Central memory CD4-positive, alpha-beta T cell (primary cell): ENCODE measurements at places on chromosomes 6 and 20.

DNA sequence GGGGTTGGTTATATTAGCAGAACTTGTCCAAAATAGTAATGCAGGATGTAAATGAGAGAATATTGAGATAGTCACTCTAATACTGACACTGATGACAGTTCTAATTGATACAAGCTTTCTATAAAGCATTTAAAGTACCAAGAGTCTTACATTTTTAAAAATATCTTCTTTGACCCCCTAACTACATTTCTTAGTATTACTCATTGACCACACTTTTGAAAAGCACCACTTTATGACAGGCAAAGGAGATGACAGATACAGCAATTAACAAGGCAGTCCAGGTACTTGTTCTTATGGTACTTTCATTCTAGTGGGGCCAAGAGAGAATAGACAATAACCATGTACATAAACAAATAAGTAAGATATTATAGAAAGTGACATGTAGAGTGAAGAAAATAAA is 139.4 kb upstream of the EYA4 start:
- DNase-seq, result no peak

- no peak for DNase-seq
Observed at GRCh38 chr20:58023346-58023745, 205.1 kb downstream of the ANKRD60 start.

DNA sequence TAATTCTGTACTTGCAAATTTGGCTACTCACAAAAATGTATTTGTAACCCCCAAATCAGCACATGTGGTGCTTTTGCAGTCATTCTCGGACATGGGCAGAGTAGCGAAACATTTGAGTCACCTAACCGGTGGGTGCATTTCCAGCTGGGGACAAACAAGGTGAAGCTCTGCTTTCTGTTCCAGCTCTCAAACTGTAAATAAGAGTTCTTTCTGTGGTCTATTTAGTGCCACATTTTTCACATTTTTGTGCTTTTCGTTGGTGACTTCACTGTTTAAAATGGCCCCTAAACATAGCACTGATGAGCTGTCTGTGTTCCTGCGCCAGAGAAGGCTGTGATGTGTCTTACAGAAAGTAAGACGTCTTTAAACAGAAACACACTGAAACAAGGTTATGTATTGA is 244.5 kb downstream of the CDC5L start:
- DNase-seq, result no peak

DNA sequence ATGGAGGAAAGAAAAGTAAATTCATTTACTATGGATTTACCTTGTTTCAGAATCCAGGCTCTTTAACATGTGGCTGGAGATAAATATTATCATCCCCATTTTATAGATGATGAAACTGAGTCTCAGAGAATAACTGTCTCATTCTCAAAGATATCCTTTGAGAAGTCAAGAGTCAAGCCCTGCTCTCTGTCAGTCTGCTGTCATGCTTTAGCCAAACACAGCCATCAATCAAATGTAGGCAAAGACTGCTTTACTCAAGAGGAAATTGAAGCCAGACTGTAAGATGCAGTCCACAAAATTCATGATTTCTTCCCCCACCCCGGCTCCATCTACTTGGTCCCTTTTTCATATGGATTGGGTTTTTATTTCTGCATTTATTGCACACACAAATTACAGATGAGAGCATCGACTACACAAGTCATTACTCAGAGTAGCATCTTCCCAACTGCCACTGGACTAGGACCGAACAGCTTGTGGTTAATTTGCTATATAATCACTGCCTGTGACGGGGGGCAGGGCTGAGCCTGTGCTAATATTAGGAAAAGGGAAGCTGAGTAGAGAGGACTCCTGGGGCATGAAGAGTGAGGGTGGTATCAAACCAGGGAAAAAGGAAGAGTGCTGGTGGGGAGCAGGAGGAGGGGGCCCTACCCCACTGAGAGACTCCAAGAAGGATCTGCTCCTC is 102.7 kb upstream of the TOP1 start:
- DNase-seq, result no peak

DNA sequence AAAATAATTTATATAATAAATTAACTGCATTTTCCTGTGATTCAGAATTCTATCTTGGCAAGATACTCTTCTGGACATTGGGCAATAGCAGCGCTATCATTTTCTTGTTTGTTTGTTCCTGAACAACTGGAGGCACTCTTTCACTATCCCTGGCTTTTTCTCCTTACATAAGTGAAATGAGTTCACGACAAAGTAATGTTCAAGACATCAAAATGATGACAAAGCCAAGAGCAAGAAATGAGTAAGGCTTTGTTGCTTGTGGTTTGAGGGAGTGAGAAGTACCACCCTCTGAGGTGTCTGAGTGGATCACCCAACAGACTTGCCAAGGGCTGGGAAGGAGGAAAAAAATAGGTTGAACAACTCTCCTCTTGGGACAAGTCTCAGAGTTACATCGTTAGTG is 466.6 kb upstream of the JAG1 start:
- no peak for DNase-seq

- no peak for DNase-seq
Observed at GRCh38 chr20:49945701-49946477, 9.7 kb downstream of the RNF114 start.

DNA sequence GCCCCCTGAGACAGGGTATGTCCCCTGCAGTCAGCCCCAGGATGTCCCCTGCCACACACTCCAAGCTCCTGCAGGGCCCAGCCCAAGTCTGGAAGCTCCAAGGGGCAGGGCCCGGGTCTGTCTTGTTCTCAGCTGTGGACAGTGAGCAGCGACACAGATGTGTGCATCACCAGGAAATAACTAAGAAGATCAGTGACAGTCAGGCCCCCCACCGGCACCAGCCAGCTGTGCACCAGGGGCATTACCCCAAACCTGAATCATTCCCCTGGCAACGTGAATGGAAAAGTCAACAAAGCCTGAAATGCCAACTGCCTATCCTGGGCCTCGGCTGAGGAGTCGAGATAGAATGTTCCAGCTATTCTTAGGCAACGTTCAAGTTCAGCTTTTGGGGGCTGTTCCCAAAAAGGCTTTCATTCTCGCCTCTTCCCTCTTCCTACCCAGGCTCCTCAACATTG is 105.0 kb downstream of the PREX1 start:
- DNase-seq, result no peak

DNA sequence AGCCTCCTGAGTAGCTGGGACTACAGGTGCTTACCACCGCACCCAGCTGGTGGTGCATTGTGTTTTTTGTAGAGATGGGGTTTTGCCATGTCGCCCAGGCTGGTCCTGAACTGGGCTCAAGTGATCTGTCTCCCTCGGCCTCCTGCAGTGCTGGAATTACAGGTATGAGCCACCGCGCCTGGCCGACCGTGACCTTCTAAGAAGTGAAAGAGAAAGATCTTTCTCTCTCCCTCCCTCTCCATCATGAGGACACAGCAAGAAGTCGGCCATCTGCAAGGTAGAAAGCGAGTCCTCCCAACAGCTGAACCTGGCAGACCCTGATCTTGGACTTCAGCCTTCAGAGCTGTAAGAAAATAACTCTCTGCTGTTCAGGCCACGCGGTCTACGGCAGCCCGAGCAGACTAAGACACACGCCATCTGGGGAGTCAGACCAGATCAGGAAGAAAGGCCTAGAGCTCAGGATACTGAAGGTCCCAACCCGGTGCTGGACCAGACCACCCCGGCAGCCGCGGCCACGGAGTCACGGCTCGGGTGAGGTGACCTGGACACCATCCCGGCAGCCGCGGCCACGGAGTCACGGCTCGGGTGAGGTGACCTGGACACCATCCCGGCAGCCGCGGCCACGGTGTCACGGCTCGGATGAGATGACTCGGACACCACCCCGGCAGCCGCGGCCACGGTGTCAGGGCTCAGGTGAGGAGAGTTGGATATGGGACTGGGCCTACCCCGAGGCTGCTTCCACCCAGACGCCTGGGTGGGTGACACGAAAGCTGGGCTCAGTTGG is 9.6 kb downstream of the GMEB2 start:
- DNase-seq, result no peak

- no peak for DNase-seq
Observed at GRCh38 chr20:50145566-50145965, 8.0 kb downstream of the PEDS1 start.

DNA sequence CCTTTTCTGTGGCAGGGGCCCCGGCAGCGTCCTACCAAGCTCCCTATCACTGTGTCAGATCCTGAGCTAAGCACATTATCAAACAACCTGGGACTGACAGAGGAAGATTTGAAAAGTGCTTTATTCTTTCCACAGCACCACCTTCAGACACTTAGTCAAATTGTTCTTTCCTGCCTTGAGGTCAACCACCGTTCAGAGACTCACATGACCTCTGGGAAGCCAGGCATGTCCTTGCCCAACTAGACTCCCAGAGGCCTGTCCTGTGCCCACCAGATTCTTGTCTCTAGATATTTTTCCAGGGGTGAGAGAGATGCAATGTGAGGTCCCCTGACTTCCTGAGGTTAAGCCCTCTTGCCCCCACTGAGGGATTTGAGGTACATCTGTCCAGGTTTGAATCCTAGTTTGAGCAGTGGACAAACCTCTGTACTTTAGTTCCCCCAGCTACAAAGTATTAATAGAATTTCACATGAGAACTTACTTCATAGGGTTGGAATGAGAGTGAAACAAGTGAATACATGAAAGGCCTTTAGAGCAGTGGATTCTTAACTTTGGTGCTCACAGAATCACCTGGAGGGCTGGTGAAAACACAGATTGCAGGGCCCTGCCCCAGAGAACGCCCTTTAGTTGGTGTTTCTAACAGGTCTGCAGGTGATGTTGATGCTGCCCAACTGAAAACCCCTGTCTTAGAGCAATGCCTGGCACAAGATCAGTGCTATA is 179.8 kb downstream of the CLIC5 start:
- DNase-seq, result no peak

- no peak for DNase-seq
Observed at GRCh38 chr6:47934023-47934422, 152.2 kb downstream of the OPN5 start.

DNA sequence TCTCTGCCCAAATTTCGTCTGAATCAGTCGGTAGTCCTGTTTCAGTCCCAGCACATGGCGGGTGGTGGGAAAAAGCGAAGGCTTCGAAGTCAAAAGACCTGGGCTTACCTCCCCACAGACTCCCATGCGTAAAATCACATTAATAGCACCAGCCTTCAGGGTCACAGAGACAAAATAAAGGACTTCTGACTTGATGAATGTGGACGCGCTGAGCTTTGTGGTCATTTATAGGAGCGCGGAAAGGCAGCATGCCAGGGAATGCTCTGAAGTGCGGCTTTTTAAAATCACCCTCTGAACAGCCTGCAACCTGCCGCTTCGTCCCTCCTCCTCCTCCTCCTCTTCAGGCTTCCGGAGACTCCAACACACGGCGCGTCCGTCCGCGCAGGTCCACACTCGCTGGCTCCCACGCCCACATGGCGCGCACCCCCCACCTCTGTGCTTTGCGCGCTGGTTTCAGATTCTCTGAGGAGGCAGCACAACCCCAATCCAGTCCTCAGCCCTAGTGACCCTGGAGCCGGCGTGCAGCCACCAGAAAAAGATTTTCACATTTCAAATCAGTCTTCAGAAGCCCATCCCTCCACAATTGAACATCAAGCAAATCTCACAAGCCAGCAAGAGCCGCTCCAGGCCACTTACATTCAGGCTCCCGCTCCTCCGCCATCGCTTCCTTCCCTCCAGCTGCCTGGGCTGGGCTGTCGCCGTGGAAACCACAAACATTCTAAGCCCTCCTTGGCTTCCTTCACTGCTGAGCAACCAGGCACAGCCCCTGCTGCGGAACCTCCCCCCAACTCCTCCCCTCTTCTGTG is at the start of gene C6orf118:
Gene C6orf118 (minus strand): TSS at position 680 of the 806 bp plus-strand sequence. CDS start 19 bp downstream, at position 661.
- DNase-seq, result no peak

- DNase-seq, result no peak
Observed at GRCh38 chr6:31689249-31690110, 8.6 kb upstream of the LY6G5C start.

DNA sequence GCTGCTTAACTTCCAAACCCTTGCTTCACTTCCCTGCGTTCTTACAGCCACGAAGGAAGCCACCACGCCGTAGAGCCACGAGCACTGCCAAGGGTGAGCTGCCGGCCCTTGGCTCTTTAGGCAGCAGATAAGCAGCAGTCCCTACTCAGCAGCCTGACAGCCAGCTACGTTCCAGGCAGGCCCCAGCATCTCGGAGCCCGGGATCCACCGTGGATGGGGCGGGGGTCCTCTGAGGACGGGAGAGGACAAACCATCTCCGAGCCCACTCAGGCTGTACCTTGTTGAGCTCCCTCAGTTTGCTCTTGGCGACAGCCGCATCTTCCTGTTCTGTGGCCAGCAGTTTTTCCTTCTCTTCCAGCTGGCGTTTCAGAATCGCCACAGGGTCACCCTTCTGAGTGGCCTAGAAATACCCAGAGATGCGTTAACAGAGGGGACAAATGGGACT is 40.5 kb downstream of the RRBP1 start:
- no peak for DNase-seq

GRCh38 chr6:149289192-149289781 is 28.2 kb upstream of the TAB2 start:
- DNase-seq, result no peak

DNA sequence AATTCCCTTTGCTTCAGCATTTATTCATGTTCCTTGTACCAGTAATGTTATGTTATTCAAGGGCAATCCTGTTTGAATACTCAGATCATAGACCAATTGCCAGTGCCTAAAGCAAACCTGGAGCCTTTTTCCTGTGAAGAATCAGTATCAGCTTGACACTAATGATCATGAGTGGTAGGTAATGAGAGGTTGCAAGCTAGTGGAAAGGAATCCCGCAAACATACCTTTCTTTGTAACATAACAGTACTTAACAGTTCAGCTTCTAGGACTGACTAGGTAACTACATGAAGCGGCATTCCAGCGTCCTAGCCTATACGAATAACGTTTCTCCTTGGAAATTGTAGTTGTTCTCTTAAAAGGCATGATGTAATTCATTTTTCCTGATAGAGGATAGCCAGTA is 253.7 kb downstream of the TMEM242 start:
- no peak for DNase-seq

GRCh38 chr6:151338651-151339200 is 52.6 kb downstream of the ZBTB2 start:
- no peak for DNase-seq

GRCh38 chr6:34709386-34709785 is 12.8 kb upstream of the ILRUN start:
- DNase-seq, result no peak

GRCh38 chr6:82017773-82018172 is 229.8 kb downstream of the IBTK start:
- no peak for DNase-seq

- DNase-seq, result no peak
Observed at GRCh38 chr20:54837226-54837625, 361.8 kb downstream of the DOK5 start.
